Stimulated activated CD8-positive, alpha-beta memory T cell treated with anti-CD3 and anti-CD28 coated beads, Interleukin-12 subunit alpha, Interleukin-12 subunit beta, amount 100 ng/mL, for 4 hours (primary cell): ENCODE measurements at places on chromosomes 3 and 15.

DNA sequence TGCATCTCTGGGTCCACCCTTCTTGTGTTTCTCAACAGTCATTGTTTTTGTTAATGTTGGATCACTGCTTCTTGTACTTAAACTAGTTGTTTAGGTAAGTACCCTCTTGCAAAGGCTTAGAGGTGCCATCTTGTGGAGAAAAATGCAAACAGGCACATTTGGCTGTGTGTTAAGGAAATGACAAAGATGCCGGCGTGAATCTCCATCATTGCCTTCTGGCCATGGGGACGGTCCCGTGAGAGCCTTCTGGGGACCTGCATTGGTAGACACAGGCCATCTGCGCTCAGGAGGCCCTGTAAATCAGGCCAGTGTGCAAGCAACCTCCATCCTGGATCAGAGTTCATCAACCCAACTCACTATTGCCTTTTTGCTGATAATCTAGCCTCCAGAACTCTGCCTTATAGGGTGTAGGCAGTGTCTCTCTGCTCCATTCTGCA is 158.6 kb upstream of the NR2E3 start:
- DNase-seq: no peak

GRCh38 chr3:58296269-58296668 is 9.8 kb upstream of the RPP14 start:
- no peak for DNase-seq

DNA sequence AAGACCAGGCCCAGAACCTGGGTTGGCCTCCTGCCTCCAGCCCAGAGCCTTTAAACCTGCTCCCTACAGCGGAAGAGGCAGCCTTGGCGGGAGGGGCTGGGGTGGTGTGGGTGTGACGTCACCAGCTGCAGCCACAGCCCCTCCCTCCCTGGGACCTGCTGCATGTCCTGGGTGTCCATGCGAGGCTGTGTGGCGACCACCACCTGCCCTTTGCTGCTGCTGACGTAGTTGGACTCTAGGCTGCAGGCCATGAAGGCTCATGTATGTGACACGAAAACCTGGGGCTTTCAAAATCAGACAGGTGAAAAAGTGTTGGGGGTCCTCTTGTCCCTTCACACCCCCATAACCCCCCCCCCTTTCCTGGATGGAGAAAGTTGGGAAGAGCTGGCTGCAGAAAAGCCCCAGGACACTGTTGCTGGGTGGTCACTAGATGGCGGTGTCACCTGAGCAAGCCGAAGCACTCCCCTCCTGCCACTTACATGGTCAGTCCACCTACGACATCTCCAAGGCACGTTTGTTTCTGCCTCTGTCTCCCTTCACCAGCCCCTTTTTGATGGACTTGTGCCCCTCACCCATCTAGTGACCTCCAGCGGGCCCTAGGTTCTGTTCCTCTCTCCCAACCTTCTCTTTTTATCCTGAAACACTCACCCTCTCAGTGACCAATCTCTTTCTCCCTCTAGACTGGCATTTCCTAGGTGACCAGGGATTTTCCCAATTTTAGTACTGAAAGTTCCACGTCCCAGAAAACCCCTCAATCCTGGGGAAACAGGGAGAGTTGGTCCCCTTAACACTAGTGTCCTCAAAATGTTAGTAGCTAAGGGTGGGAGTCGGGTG is 35.2 kb downstream of the SLC6A20 start:
- no peak for DNase-seq

DNA sequence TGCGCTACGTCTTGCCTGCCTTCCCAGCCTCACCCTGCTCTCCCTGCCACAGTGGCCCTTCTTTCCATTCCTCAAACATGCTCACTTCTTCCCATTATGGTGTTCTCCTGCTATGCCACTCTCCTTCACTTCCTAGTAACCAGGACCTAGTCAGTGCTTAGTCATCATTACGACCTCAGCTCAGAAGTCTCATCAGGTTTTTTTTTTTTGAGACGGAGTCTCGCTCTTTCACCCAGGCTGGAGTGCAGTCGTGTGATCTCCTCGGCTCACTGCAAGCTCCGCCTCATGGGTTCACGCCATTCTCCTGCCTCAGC is 149.5 kb downstream of the GREM1 start:
- no peak for DNase-seq
